ENCODE measurements at places on chromosomes 11 and 22.

- DNase-seq: no peak
Measured at GRCh38 chr22:47610764-47611163, 848.3 kb downstream of the TBC1D22A start.

DNA sequence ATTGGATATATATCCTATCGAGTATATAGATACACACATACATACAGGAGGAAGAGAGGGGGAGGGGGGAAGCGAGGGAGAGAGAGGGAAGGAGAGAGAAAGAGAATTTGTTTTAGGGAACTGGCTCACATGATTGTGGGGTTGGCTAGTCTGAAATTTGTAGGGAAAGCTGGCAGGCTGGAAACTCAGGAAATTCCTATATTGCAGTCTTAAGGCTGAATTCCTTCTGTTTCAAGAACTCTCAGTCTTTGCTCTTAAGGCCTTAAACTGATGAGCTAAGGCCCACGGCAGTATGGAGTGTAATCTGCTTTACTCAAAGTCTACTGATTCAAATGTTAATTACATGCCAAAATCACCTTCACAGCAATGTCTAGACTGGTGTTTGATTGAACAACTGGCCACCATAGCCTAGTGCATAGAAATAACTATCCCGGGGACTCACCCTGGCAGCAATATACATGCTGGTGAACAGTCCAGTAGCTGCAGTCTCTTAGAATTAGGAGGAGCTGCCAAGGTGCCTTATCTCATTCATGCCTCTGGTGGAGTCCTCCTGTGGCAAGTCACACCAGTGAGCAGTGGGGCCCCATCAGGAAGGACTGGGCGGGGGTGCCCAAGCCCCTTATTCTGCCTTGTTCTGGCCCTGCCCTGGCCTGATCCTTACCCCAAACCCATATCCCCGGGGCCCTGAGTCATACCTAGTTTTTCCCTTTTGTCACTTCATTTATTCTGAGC is 59.7 kb upstream of the AMPD3 start:
- no peak for DNase-seq

GRCh38 chr11:75280227-75280701 is 39.7 kb downstream of the TPBGL start:
- peak; percentile 87 for DNase-seq

GRCh38 chr11:74605403-74605802 is 13.0 kb downstream of the POLD3 start:
- DNase-seq: no peak

Data from colonic mucosa (tissue), 4 donors.